ENCODE measurements at places on chromosomes 5 and 9.

DNA sequence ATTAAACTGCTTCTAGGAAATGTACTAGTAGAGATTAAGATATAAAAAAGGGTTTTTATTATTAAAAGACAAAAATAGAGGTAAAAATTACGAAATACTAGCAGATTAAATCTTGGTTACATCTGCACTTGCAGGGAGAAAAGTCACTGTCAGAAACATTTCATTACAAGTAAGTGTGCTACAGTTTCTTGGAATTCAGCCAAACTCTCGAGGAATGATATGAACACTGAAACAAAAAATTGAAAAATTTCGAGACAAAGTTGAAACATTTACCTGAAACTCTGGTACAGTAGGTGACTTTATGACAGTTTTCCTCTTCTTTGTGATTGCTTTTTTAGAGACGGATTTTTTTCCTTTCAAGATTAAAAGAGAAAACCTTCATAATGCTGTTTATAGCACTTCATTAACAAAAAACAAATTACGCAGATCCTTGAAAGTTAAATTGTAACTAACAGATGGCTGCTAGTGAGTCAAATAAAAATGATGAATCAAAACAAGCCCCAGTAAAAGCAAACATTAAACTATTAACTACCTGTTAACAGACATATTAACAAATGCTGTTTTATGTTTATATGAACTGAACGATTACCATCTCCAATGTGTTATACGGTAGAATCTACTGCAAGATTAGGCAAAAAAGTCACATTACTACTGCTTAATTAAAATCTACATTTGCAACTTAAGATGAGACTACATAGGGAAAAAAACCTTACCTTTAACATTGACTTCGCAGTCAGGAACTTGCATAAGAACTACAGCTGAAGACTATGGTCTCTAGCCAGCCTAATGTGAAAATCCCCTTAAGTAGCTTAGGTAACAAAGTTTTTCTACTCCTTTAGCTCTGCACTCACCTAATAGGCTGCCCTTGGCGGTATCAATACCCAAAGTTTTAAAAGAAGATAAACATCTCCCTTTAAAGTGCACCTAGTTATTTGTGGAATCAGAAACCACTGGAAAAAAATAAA lies 61.4 kb downstream of the RANBP6 start:
- DNase-seq: no peak

- DNase-seq: no peak
Observed at GRCh38 chr5:161691911-161692310, 6.4 kb downstream of the GABRA6 start.

DNA sequence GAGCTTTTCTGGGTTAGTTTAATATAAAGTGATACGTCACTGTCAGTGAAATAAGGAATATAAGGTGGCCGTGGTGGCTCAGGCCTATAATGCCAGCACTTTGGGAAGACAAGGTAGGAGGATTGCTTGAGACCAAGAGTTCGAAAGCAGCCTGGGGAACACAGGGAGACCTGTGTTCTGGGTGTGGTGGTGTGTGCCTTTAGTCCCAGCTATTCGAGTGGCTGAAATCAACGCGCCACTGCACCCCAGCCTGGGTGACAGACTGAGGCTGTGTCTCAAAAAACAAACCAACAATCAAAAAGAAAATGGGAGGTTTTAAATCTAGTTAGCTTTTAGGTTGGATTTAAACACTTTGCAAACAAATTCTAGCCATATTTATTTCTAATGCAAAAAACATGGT lies 53.1 kb downstream of the NSD1 start:
- no peak for DNase-seq

- peak; percentile 90 for DNase-seq
Observed at GRCh38 chr5:172443441-172444109, 10.8 kb downstream of the SH3PXD2B start.

DNA sequence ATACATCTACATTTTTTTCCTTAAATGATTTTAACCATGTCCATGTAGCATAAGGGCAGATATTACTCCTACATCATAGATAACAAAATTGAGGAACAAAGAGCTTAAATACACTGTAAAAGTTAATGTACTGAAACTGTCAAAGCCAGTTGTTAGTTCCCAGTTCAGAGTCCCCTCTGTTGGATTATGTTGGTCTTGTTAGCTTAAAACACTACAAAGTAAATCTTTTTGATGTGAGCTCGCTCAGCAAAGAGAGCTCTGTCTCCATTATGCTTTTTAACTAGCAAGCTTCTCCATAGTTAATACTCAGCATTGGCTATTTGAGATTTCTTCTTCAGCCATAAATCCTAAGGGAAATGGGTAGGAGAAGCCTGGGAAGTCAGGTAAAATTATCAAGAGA lies 149.1 kb downstream of the ADAMTS6 start:
- no peak for DNase-seq

DNA sequence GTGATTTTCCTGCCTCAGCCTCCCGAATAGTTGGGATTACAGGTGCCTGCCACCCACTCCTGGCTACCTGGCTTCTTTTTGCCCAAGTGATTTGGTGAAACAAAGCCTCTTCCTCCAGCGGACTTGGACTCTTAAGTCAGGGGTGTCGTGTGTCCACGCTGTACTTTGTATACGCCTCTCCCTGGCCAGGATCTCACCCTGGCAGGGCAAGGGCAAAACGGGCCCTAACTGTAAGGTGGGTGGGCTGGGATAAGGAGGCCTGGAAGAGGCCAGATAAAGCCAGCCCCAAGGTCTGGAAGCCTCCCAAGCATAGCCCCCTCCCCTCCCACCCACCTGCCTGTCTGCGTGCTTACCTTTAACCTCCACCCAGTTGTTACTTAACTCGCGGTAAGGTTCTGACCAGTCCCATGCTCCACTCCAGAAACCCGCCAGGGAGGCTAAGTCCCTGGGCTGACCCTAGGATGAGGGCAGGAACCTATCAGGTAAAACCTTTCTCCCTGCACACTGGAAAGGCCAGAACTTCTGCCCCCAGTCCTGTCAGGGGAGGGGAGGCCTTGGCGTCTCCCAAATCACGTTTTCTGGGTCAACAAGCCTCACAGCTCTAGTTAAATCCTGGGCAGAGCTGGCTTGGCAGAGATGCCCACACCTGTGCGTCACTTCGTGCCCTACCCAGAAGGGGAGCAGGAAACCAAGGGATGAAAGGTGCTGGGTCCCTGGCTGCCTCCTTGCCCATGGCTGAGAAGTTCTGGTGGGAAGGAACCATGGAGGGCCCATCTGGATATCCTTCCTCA lies 8.4 kb downstream of the CDK9 start:
- no peak for DNase-seq

DNA sequence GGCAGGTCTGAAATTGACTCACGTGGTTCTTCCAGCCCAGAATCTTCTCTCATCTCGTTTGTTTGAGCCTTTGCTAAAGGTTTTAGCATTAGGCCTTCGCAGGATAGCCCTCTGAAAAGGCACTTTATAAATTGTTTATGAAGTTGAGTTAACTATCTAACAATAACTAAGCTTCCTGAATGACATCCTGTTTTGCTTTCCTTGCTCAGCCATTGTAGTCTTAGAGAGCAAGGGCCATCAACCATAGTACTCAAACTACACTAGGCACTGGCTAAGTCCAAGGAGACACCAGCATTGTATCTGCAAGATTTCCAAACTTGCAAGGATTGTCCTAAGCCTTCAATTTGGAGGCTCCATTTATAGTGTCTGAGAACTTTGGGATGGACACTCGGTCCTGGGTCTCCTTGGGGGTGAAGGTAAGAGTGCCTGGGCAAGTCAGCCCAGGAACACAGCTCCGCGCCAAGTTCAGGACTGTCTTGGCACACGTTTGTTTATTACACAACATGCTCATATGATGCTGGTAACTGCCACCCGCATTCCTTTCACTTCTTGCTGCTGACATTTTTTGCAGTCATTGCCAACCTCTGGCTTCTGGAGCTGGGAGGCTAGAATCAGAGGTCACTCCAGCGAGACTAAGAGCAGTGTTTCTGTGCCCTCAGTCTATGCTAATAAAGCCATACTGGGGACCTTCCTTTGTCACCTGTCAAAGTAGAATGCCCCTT lies 151.1 kb downstream of the ESM1 start:
- DNase-seq: no peak

GRCh38 chr5:150211156-150212030 lies 21.5 kb downstream of the SLC6A7 start:
- DNase-seq: peak; percentile 39

- no peak for DNase-seq
Observed at GRCh38 chr9:89037891-89038290, 46.6 kb downstream of the S1PR3 start.

- DNase-seq: no peak
Observed at GRCh38 chr9:127458921-127459320, 7.6 kb downstream of the LRSAM1 start.

DNA sequence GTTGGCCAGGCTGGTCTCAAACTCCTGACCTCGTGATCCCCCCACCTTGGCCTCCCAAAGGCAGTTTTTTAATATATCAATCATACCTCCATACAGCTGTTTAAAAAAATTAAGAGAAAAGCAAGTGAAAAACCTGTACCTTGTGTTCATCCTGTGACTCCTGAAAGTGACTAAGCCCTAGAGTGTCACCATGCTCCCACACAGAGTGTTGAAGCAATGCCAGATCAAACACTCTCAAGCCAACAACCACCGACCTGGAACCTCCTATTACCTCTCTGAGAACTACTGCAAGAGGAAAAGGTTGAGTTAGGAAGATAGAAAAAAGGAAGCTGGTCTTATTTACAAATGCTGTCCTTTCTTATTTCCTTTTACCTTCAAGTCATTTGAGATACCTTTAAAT lies 123.5 kb downstream of the RASEF start:
- peak; percentile 45 for DNase-seq

GRCh38 chr5:79699763-79700400 lies 10.2 kb downstream of the CMYA5 start:
- DNase-seq: no peak

DNA sequence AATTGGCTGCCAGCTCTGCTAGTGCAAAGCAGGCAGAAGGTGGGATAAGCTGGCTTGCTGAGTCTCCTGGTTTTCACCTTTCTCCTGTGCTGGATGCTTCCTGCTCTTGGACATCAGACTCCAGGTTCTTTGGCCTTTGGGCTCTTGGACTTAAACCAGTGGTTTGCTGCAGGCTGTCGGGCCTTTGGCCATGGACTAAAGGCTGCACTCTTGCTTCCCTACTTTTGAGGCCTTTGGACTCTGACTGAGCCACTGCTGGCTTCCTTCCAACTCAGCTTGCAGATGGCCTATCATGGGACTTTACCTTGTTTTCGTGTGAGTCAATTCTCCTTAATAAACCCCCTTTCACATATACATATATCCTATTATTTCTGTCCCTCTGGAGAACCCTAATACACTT lies 1293.9 kb upstream of the CDH6 start:
- no peak for DNase-seq

DNA sequence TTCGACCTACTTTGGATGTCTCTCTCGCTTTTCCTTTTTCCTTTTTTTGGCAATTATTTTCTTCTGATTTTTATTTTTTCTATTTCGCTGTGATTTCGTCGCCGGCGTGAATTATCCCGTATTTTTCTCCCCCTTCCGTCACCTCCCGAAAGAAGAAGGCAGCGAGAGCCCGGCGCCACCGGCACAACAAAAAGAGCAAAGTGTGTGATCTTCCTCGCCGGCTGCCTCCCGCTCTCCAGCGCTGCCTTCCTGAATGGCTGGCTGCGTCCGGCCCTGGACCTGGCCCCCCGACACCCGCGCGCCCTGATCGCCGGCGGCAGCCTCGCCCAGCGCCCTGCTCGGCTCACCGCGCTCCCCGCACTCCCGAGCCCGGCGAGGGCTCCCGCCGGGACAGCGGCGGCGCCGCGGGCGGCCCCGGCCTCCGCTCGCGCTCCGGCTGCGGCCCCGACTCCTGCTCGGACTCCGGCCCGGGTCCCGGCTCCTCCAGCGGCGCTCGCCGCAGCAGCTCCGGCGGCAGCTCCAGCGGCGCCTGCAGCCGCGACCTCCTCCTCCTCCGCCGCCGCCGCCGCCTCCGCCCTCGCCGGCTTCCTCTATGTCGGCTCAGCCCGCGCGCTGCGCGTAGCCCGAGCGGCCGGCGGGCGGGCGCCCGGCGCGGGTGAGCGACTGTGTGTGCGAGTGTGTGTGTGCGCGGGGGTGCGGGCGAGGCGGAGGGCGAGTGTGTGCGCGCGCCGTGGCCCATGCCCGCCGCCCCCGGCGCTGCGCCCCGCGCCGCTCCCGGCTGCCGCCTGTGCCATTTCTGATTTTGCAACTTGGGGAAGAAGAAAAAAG lies 960 bp downstream of the NR2F1 start:
- peak; percentile 62 for DNase-seq

DNA sequence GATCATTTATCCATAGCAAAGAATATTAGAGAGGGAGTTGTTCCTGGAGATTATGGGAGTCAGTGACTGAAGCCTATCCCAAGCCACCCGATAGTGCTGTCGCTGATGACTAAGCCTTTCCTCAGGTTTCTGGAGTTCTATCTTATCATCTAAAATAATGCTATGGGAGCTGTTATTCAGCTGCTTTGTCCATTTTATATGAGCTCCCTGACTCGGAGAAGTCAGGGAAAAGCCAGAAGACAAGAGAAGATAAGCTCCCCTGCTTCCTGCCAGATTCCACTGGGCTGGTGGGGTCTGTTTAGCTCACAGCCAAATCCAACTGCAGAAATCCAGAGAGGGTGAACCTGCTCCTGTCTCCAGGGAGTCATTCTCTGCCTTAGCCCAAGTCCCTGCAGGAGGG lies 148.2 kb downstream of the DROSHA start:
- no peak for DNase-seq

DNA sequence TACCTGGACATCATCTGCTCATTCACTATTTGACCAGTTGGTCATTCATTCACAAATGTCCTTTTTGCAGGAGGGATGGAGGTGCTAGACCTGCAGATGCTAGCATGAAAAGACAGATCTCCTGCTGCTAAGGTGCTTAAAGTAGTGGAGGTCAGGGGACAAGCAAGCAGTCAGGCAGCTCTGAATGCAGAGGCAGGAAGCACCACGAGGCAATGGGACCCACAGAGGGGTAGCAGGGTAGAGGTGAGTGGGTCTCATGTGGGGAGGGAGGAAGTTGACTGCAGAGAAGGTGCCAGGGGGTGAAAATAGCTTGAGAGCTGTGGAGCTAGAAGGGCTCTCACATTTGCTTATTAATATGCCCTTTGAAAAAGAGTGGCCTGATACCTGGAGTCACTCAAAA lies 25.2 kb downstream of the FXN start:
- DNase-seq: no peak

DNA sequence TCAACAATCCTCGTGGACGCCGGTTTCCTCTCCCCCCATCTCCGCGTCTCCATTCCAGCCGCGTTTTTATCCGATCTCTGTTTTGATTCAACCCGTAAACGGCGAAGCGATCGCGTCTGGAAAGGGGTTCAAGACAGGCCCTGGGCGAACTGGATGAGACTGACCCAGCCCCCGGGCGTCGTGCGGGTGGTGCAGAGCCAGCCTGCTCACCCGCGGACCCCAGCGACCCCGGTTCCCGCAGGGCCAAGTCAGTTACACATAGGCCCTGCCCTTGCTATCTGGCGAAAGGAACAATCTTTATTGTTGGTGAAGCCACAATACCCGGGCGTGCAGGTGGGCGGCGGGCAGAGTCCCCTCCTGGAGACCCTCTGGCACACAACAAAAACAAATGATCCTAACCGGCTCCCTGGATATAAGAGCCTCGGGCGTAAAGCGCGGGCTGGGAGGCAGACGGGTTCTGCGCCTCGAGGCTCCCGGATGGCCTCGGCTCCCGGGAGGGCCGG lies 1.8 kb downstream of the TLX3 start:
- no peak for DNase-seq

DNA sequence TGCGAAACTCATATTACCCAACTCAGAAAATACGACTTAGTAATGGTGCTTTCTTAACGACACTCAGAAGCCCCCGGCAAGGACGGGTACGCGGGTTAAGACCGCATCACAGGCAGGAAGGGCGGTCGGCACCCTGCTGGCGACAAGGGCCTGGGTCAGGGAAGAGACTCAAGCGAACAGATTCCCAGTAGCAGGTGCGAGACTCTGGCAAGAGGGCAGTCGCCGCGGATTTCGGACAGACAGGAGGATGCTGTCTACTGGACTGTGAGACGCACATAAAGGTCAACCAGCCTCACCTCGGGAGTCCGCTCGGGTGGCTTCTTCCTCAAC lies 398 bp downstream of the RAPGEF6 start:
- DNase-seq: peak; percentile 56

Data from epithelial cell of esophagus (primary cell).